PC-9 (cell line): ENCODE measurements at places on chromosomes 3 and 15.

GRCh38 chr3:45472795-45473194 lies 84.4 kb downstream of the LARS2 start:
- no peak for DNase-seq

DNA sequence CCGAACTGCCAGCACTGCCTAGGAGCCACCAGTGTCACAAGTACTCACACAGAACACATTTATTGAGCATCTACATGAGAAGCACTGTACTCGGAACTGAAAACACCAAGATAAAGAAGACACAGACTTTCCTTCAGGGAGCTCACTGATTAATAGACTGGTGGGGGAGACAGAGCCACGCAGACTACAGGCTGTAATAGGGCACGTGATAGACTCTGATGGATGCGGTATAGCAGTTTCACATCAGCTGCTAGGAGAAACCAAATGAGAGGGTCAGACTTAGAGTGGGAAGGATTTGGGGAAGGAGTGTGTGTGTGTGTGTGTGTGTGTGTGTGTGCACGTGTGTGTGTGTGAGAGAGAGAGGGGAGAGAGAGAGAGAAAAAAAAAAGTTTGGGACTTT lies 12.1 kb downstream of the EPHB1 start:
- DNase-seq, result no peak

DNA sequence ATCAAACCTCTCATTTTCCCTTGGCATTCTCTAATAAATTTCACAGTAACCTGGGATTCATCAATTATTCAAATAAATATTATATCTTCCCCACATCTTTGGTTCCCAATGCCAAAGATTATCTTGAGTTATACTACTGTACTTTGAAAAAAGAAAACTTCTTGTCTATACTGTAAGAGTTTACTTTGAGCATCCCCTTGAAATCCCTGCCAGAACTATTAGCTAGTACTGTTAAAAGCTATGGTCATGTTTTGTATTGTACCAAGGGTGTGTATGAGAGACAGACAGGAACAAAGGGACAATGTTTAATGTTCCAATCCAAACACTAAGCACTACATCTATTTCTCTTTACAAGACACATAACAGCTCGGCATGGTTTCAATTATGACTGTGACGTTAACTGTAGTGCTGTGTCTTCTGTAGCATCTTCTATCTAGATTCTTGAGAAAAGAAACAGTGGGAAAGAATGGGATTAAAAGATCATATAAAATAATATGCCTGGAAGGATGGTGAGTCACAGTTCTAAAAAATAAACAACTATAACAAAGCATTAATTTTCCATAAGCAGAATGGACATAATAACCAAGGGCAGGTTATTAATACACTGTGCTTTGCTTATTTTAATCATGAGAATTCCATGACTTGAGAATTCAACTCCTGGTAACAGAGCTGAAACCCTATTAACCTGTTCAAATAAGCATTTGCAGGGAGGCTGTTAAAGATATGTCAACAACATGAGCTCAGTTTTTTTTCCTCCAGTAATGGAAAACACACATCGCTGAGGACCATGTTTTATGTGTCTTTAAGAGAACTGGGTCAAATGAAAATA lies 71.1 kb downstream of the ALDH1A2 start:
- no peak for DNase-seq

- no peak for DNase-seq
These were observed 34.7 kb downstream of the NUSAP1 start for GRCh38 chr15:41367418-41367817.

GRCh38 chr15:64024172-64025050 lies 21.9 kb downstream of the DAPK2 start:
- DNase-seq, result peak; percentile 38

DNA sequence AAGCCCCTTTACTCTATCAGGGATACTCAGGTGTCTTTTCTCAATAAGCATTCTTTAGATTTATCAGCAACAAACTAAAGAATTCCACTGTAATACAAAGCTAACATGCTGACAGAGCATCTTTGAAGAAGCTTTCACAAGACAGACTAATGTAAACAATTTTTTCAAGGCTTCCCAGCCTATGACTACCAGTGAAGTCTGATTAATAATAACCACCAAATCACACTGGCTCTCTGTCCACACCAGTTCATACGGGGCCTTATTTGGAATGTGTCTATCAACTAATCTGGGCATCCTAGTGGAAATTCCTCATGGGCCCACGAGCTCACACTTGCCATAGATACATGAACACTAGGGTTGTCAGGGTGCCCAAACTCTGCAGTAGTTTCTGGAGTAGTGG lies 84.5 kb downstream of the EFL1 start:
- DNase-seq, result no peak

DNA sequence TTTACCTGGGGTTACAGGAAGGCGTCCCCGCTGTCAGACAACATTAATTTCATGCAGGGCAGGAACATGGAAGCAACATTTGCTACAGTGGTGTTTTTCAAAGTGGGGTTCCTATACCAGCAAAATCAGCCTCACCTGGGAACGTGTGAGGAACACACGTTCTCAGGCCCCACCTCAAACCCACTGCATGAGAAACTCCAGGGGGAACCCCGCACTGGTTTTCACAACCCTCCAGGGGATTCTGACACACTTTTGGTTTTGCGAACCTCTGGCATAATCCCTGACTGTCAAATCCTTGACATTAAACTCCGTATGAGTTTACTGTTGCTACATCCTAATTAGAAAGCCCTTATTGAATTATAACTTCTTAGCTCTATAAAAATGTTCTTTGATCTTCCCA lies 127.7 kb downstream of the LRRK1 start:
- no peak for DNase-seq

- no peak for DNase-seq
These were observed 49.5 kb upstream of the CMSS1 start for GRCh38 chr3:99768126-99768525.

- no peak for DNase-seq
These were observed 7.8 kb downstream of the VWA5B2 start for GRCh38 chr3:184237211-184237610.

DNA sequence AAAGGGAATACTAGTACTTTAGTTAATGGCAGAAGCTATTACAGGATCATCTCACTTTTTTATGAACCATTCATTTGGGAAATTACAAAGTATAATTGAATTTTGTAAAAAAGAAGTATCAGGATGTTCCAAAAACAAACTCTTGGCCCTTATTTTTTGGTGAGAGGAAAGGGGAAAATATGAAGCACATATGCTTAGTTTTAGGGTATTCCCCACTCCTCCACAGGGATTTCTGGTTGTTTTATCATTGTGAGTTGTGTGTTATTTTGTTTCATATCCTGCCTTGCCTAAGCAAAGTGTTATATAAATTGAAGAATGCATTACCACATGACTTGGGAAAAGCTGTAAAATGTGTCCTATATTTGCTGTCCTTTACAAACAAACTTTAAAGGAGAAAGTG lies 227.0 kb downstream of the FMN1 start:
- no peak for DNase-seq

GRCh38 chr3:142808103-142808917 lies 80.6 kb downstream of the PCOLCE2 start:
- peak; percentile 20 for DNase-seq

GRCh38 chr15:64333986-64334929 lies 21.7 kb downstream of the CSNK1G1 start:
- DNase-seq, result no peak

GRCh38 chr3:53571264-53571663 lies 76.9 kb downstream of the CACNA1D start:
- DNase-seq, result no peak

- no peak for DNase-seq
These were observed 171.8 kb downstream of the EPHA6 start for GRCh38 chr3:96986241-96986640.

- DNase-seq, result no peak
These were observed 15.3 kb downstream of the NUP210 start for GRCh38 chr3:13404626-13405452.

GRCh38 chr3:182258538-182259177 lies 534.6 kb upstream of the ATP11B start:
- DNase-seq, result peak; percentile 24

DNA sequence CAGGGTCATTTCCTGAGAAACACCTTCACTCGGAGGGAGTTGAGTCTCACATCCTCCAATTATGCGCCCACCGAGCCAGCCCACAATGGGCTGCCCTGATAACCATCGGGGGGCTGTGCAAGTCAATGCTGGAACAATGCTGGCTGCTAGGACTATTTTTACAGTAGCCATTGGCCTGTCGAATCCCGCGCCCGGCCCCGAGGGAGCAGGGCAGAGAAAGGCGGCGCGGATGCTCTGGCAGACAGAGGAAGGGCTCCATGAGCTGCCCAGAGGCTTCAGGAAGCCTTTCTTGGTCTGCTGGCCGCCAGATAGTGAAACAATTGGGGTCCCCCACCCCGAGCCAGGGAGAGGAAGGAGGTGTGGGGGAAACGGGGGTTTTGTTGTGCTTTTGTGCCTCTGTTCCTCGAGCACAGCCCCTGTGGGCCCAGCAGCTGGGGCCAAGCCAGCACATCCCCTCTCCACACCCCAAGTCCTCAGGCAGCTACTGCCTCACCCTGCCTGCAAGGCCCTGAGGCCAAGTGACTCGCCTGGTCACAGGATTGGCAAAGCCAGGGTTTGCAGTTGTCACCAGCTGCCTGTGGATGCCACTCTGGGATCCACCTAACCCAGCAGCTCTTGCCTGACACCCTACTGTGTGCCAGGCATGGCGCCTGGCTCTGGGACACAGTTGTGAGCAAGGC lies 39.0 kb downstream of the SLC6A6 start:
- peak; percentile 63 for DNase-seq

GRCh38 chr3:148901987-148902791 lies 37.1 kb downstream of the CPA3 start:
- DNase-seq, result no peak

- peak; percentile 26 for DNase-seq
These were observed 145.0 kb downstream of the ADAM10 start for GRCh38 chr15:58604455-58604923.

GRCh38 chr15:24745290-24745689 lies 69.7 kb downstream of the NPAP1 start:
- DNase-seq, result no peak

DNA sequence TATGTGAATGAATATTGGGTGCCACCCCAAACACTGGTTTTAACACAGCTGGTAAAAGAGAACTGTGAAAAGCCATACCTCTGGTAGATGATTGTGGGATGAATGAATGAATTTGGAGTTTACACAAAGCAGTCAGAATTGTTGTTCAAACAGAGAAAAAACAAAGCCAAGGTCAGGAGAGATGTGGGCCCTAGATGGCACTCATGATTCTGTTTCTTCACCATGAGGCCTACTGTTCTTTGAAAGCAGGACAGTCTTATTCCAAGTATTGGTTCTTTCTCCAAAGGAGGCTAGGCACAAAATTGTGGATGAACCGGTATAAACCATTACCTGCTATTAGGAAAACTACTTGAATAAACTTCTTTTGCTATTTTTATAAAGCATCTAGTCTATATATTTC lies 97.6 kb downstream of the SAMMSON start:
- DNase-seq, result no peak

DNA sequence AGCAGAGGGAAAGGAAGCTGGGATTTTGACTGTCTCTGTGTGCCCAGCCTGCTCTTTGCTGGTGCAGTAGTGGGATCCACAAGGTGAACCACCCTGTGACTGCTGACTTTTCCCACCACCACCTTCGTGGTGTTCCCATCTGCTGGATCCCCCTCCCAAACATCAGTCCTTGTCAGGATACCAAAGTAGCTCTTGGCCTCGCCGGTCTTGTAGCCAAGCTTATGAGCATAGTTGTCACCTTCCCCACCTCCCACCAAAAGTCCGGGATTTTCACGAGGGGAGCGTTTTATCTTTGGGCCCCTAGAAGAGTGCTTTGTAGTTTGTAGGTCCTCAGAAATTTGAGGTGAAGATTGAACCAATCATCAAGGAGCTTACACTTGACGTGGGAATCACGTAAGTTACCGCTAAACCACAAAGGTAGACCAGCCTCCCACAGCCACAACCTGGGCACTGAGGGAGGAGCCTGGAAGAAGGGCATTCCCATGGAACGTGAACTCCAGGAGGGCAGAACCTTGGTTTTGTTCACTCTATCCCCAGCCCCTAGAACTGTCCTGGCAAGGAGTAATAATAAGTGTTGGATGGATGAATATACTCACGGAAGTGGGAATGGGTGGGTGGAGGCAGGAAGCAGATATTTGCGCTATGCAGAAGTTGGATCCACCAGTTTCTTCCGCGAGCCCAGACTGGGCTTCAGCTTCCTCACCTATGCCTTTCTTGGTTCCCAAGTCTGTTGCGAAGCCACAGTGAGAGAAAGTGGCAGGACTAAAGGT lies 814 bp upstream of the TEX264 start:
- DNase-seq, result no peak

DNA sequence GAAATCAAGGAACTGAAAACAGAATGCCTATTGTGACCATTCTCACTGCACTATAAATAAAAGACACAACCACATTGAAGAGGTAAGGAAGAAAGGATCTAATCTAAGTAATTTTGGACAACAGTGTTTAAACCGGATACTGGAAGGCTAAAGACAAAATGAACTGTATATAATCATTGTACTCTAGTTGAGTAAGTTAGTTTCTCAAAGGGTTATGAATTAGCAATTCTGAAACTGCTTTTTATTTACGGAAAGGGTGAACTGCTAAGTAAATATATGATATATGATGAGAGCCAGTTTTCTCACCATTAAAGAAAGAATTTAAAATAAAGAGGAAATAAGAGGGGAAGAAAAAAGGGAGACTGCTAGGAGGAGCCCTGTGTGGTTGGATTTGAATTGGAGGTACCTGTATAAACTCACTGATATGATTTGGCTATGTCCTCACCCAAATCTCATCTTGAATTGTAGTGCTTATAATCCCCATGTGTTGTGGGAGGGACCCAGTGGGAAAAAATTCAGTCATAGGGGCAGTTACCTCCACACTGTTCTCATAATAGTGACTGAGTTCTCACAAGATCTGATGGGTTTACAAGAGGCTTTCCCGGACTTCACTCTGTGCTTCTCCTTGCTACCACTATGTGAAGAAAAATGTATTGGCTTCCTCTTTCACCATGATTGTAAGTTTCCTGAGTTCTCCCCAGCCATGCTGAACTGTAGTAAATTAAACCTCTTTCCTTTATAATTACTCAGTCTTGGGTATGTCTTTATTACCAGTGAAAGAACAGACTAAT lies 607.7 kb downstream of the PYDC2 start:
- no peak for DNase-seq

GRCh38 chr3:196998966-196999760 lies 30.5 kb downstream of the MELTF start:
- no peak for DNase-seq

DNA sequence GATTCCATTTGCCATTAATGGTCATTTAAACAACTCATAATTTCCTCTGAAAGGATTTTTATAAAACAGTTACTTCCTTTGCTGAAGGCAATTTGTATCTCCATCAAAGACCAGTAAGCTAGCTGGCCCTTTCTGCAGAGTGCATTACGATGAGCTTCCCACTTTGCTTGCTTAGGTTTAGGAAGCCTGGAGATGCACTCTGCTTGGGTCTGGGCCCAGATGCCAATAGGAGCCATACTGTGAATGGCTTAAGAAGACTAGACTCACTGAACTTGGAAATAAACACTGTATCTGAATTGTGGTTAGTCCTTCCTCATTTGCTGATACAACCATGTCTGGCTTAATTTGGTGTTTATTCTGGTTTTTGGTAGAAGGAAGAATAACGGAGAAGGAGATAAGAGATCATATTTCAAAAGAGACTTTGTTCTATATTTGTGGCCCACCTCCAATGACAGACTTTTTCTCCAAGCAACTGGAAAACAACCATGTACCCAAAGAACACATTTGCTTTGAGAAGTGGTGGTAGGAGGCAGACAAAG lies 38.1 kb downstream of the OXNAD1 start:
- DNase-seq, result no peak

- no peak for DNase-seq
These were observed 18.8 kb downstream of the ZXDC start for GRCh38 chr3:126456766-126457388.
